Activated effector memory CD4-positive, alpha-beta T cell treated with anti-CD3 and anti-CD28 coated beads, Interleukin-2, amount 50 U/mL, for 16 hours (primary cell): ENCODE measurements at places on chromosomes 2 and 18.

DNA sequence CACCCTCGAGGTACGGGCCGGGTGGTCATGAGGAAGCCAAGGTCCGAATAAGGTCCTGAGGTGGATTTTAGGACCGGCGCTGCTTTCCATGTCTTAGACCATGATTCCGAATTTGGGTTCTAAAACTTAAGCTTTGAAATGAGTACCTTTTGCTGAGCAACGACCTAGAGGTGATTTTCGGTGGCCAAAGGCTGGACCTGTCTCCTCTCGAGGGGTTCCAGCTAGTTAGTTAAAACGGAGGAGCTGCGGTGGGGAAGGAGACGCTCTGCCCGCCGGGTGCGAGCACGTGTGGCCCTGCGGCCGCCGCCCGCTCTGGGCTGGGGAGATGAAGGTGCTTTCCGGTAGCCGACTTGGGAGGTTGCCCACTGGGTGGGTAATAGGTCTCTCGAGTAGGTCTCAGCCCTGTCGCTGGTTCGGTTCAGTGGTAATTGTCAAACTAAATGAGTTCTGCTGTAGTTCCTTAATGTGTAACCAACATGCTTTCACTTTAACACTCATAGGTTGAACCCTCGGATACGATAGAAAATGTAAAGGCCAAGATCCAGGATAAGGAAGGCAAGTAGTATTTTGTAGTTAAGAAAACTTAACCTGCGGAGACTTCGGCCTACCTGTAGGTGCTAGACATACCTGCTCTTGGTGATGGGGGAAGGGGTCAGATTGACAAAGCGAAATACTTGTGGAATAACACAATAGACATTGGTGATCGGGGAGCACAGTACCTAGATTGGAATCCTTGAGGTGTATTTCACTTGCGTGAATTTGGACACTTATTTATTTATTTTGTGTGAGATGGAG lies 572 bp downstream of the RPS27A start:
- DNase-seq, result peak; percentile 87

GRCh38 chr18:79874553-79875530 lies 76.6 kb downstream of the SLC66A2 start:
- DNase-seq, result peak; percentile 31

DNA sequence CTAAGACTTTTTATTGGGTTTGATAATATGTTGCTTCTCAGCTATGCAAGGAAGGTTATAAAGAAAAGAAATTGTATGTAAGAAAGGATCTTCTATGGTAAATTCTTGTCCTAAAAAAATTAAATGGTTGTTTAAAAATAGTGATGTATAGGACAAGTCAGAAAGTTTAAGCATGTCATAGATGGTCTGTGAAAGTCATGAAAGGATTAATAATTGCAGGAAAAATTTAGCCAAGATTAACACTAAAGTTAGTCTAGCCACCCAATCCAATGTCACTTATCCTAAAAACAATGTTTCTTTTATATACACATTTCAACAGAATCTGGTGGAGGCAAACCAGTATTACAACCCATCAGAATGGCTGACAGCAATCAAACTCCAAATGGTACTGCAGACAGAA lies 1046.7 kb upstream of the SLC39A10 start:
- DNase-seq, result no peak

DNA sequence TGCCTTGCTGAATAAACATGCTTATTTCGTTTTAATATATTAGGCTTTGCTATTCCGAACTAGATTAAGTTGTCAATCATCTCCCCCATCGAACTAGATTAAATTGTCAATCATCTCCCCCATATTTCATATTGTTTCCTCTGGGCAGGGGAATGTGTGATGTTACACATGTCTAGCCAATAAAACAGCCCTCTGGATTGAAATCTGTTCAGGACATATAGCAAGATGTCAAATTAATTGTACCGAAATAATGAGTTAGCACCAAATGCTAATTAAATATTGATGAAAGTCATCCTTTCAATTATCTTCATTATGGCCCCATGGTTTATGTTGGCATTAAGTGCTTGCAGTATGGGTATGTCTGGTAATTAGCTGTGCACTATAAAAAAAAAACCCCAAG lies 135.5 kb downstream of the SPOPL start:
- DNase-seq, result no peak

DNA sequence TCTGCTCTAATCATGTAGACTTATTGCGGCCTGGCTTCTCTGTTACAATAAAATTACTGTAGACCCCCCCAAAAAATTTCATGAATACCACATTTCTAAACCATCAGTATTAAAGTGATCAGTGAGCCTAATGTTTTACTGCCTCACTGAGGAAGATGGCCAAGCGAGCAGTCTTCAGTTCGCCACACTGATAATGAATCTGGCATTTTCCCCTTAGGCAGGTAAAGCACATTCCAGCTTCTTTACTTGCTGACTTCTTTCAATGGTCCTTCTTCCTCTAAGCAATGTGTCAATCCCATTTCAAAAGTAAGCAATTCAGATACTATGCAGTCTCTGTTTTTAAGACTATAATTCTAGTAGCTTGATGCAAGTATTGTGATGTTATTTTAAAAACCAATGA lies 137.6 kb downstream of the LAMA1 start:
- DNase-seq, result no peak

DNA sequence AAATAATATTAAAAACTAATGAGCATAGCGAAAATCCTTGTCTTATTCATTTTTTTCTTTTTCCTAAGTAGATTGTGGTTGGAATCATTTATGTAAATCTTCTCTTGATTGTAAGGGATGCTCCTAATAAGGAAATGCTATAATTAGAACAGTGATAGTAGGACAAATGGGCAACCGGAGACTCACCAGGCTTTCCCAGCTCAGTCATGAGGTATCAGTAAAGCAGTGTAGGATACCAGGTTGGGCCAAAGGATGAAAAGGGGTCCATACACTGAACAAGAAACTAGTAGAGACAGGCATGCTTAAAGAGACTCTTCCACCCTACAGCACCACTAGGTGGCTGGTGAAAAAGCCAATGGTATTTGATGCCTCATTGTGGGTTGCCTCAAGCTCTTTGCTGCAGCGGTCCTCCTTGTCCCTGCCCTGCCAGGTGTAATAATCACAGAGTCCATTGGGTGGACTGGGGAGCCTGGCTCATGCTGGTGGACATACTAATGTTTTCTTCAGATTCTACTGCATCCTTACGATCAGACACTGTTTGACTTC lies 71.4 kb upstream of the FAM98A start:
- no peak for DNase-seq

- no peak for DNase-seq
Observed at GRCh38 chr2:44098891-44099290, 69.8 kb upstream of the PPM1B start.

- peak; percentile 75 for DNase-seq
Observed at GRCh38 chr2:135657806-135658582, 83.7 kb upstream of the UBXN4 start.

DNA sequence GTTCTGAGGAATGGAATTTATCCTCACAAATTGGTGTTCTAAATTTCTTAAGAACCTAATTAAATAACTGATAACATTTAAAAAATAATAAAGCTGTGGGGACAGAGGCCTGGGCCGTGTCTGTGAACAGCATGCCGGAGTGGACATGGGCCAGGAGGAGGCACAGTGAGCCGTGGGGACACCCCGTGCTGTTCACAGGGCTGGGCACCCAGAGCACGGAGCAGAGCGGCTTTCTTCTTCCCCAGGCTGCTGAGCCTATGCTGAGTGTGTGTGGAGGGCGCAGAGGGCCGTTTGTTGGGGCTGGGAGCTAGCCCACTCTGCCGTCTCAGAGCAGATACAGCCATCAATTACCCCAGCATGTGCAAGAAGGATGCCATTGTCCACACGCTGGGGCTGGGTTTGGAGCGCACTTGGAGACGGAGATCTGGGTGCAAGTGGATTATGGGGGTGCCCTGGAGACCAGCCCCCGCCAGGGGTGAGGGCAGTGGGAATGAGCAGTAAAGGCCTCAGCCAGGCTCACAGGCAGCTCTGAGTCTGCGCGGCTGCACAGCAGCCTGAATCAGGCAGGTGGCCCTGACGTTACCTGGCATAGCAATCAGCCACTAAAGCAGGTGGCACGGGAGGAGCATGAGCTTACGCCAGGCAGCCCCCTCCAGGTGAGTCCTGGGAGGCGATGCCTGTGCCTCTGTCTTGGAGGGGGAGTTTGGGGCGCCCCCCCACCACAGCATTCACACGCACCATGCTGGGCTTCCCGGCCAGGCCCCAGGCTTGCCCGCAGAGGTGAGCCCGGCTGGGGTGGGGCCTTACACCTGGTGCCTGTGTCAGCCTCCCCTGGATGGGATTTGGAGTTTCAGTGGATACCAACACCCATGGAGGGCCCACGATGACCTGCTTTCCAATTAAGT lies 52.1 kb upstream of the SLC66A3 start:
- peak; percentile 67 for DNase-seq

GRCh38 chr18:43534511-43534910 lies 257.2 kb upstream of the SYT4 start:
- no peak for DNase-seq

DNA sequence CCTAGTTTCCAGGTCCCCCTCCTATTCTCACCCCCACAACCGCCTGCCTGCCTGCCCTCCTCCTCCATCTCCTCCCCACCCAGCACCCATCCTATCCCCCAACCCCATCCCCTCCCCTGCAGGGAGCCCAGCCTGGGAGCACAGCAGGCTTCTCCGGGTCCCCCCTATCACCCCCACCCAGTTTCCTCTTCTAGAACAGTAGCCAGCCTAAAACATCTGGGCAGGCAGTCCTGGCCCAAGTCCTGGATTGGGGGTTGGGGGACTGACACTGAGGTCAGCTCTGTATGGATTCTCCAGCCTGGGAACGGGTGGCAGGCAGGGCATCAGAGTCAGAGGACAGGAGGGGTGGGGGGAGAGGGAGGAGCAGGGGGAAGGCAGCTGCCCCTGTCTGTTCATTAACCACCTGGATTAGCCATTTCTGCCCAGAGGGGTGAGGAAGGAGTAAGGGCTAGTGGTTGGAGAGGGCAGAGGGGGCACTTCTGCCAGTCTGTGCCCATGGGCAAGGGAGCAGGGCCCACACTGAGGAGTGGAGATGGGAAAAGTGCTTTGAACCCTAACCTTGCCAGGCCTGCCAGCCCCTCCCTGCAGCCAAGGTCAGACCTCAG lies 60.0 kb downstream of the TNS1 start:
- DNase-seq, result no peak

GRCh38 chr18:45481821-45482220 lies 133.5 kb upstream of the SLC14A2 start:
- no peak for DNase-seq

DNA sequence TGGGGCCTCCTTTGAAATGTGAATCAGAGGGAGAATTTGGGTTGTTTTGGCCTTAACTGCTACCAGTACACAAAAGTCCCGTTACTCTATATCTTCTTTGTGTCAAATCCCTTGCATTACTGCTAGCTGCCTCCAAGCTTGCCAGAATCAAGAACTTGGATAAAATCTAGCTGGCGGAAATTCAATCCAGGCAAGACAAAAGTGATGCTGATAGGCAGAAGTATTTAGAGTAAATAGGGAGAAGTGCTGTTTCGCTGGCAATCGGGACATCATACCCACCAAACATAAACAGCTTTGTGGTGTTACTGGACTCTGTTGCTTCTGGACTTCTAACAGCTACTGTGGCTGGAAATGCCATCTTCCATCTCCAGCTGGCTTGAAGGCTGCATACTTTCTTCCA lies 2.5 kb downstream of the IFIH1 start:
- no peak for DNase-seq

DNA sequence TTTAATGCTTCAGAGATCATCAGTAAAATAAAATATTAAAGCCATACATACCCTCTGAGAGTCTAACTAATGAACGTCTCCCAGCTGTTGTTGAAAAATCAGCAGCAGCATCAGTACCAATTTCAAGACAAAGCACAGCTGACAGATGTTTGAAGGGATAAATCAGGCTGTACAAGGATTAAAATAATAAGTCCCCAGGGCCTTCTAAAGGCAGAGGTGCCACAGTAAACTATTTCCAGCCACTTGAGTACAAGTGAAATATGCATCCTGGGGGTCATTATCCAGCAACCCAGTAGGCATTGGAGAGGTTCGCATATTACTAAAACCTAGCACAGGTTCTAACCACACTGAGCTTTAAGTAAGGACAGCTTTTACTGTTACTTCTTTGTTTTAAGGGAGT lies 76.9 kb downstream of the NXPH2 start:
- DNase-seq, result no peak

DNA sequence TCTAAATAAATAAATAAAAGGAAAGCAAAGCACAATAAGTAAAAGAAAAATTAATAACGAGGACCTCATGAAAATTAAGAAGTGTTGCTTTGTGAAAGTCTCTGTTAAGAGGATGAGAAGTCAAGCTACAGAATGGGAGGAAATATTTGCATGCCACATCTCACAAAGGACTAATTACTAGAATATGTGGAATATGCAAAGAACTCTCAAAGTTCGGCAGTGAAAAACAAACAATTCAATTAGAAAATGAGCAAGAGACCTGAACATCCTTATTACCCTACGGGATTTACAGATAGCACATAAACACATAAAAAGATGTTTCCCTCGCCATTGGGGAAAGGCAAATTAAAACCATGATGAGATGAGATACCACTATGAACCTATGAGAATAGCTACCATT lies 23.3 kb downstream of the CYP26B1 start:
- no peak for DNase-seq

- DNase-seq, result no peak
Observed at GRCh38 chr2:169961911-169962310, 134.7 kb downstream of the UBR3 start.

GRCh38 chr18:48017635-48018034 lies 87.2 kb upstream of the SMAD2 start:
- peak; percentile 9 for DNase-seq

- no peak for DNase-seq
Observed at GRCh38 chr18:12408247-12408869, 629 bp downstream of the PRELID3A start.

GRCh38 chr18:66316701-66317100 lies 287.2 kb downstream of the CDH19 start:
- DNase-seq, result no peak
